HFFc6 (cell line): ENCODE measurements at places on chromosomes 7 and 10.

DNA sequence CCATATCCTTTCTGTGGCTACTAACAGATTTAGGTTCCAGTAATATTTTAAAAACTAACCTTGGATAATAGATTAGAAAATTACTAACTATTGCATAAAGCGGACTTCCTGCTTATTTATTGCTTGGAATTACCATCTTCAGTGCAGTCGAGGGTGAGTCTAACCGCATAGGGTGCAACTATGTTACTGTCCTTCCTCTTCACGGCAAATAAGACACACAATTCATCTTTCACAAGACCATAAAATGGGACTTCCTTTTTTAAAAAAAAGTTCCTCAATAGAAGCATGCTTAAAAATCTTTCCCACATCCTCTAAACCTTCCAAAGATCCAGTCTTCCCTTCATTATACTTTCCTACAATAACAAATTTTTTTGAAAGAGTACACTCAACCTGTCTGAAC is 2.1 kb downstream of the SLC25A40 start:
- no peak for DNase-seq

DNA sequence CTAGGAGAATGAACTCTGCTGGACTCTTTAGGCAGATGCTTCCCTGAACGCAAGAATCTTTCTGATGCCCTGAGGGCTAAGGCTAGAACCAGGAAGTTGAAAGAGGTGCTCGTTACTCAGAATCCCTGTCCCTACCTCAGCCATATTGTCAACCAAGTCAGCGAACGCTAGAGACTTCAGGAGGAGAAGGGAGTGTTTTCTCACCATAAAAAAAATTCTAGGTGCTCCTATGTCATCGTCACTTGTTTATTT is 359.4 kb downstream of the PRPF18 start:
- DNase-seq = peak; percentile 21

DNA sequence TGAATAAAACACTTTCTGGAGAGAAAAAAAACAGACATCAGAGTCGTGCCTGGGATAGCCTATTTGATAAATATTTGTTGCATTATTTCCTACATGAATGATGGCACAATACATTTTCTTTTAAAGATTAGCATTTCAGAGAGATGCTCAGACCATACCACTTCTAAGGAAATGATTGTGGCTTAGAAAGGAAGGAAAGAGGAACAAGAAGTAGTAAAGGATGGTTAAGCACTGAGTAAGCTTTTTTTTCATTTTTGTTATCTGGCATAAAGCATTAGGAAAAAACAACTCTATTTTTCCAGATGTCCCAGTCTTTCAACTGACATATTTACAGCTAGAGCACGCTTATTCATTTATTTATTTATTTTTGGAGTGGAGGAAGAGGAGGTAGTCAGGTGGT is 258.8 kb upstream of the TEX47 start:
- no peak for DNase-seq

DNA sequence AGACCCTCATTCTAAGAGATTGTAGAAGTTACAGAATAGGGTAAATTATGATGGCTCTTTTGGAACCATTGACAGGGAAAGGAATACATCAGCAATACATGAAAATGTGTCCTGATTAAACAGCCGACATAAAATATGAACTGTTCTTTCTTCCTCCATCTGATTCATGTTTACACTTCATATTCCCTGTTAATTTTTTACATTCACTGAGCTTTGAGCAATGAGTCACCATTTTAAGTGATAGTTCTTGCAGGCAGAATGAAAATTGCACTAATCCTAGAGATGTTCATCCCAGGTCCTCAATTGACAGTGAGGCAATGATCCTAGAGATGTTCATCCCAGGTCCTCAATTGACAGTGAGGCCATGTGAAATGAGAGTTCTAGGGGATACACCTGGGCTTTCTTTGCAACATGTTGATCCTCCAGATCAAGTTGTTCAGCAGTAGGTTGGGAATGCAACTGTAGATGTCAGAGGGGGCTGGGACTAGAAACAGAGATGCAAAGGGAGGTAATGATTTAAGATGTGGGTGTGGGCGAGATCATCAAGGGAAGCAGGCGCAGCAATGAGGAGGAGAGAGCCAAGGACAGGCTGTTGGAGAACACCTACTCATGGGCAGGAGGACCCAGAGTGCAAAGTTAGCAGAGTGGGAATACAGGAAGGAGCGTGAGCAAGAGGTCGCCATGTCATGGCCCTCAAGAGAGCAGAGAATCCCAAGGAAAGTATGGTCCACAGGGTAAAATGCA is 138.7 kb downstream of the ZNF365 start:
- no peak for DNase-seq

DNA sequence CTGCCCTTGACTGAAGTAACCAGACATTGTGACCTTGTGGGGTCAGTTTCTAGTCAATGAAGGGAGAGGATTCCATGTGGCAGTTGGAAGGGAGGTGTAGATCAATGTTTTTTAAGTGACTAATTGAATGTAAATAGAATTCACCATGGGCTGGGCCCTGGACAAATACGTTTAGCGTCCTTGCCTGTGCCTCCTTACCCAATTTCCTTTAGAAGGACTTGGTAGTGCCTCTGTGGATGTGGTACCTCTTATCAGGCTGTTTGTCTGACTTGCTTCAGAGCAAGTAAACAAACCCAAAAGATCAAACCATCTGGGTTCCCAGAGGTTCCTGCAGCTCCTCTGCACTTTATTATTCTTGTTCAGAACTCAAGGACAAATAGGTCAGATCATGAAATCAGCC is 4.3 kb upstream of the KAT6B start:
- DNase-seq = no peak

GRCh38 chr10:102375250-102375649 is 20.3 kb upstream of the NFKB2 start:
- no peak for DNase-seq

DNA sequence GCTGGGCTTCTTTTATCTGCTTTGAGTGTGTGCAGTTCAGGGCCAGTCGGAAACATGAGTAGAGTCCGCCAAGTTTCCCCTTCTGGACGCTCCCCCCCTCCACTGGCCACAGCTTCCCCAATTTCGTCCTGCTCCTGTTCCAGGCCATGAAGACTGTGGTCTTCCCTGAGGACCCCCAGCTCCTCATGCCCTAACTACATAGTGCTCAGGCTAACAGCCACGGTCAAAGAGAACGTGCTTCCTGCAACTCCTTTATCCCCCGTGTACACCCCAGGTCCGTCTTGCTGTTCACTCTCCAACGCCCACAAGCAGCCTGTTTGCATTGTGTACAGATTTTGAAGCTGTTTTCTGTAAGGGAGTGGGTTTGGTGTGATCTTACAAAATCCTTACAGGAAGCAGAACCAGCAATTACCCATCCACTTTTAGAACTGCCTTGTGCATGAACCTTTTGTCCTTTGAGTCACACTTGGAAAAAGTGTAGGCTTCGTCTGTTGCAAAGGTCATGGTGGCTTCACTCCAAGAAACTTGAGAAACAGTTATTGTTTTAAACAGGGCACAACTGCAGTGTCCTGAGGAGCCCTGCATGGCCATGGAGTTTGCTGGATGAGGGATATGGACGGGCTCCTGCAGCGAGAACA is 77.0 kb upstream of the FAM20C start:
- no peak for DNase-seq

DNA sequence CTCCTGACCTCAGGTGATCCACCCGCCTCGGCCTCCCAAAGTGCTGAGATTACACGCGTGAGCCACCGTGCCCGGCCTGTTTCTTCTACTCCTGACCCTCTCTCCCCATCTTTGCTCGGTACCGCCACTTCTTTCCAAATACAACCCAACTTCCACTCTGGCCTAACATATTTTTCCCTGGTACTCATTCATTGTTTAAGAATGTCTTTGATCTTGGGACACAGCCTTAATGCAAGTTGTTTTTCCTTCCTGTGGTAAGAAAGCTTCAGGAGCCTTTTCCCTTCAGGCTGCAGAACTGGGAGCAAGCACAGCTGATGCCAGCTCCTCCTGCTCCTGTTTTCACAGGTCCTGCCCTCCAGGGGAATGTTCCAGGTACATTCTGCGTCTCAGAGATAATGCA is 13.7 kb downstream of the CALML3 start:
- DNase-seq = peak; percentile 60

DNA sequence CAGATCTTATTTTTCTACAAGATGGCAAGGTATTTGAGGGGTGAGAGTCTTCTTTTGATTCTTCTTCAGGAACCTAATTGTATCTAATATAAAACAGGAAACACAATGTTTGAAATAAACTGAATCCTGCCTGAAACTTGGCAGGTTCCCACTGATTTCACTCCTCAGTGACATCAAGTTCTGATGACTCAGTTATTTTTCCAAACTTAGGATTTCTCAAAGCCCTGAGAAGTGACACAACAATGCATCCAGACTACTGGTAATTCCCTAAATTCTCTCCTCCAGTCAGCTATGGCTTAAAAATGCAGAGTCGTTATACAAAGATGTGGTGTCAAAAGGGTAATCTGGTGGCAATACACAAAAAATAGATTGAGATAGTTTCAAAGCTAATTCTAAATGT is 80.9 kb downstream of the ABLIM1 start:
- DNase-seq = peak; percentile 66

DNA sequence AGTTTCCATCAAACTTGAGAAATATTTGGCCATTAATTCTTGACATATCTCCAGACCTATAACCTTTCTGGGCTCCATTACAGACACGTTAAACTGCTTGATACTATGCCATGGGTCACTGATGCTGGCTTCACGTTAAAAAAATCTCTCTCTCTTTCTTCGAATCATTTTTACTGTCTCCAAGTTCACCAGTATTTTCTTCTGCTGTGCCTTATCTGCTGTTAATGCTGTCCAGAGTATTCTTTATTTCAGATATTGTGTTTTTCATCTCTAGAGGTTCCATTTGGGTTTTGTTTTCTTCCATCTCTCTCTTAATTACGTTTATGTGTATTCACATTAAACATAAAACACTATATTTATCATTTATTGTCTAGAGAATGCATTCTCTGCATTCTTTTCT is 12.8 kb upstream of the PRPF18 start:
- no peak for DNase-seq

DNA sequence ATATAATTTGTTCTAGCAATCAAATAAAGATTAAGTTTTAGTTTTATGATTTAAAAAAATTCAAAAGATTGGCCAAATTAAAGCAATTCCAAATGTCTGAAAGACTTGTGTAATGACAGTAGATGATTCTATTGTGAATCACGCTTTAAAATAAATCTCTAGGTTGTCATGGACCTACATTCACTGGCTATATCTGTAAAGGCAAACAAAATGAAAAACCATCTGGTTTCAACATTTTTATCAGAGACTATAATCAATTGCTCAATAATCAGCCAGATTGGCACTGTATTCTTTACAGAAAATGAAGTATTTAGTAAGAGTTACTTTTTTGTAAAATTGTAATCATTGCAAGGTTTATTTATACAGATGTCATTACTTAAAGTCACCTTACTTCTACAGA is 60.7 kb downstream of the DGKB start:
- DNase-seq = peak; percentile 34

DNA sequence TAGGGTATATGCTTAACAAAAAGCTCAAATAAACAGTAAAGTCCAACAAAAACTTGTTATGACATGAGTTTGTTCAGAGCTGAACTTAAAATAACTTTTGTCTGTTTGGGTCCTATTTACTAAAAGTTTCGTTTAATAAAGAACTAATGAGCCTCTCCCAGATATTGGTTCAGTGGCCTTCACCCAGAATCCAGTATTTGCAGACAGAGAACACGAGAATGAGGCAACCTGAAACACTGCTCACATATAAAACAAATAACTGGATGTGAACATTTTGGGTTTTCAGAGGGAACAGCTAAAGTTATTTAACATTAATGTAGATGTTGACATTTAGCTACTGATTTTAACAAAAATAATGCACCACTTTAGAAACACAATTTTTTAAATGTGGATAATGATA is 98.3 kb downstream of the RNF133 start:
- DNase-seq = no peak

- no peak for DNase-seq
These were observed 10.4 kb upstream of the SP8 start for GRCh38 chr7:20797042-20797461.

DNA sequence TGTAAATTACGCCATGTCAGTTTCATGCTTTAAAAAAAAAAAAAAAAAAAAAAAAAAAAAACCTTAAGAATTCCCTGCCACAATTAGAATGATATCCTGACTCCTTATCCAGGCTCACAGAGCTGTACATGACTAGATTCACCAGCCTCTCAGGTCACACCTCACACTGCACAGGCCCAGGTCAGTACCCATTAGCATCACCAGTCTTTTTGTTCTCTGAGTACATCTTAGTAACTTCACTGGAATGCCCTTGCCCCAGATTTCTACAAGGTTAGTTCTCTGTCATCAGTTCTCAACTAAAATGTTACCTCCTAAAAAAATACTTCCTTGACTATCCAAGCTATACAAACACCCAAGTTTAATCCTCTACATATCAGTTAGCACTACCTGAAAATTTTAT is 211.0 kb downstream of the LRRN3 start:
- peak; percentile 37 for DNase-seq

DNA sequence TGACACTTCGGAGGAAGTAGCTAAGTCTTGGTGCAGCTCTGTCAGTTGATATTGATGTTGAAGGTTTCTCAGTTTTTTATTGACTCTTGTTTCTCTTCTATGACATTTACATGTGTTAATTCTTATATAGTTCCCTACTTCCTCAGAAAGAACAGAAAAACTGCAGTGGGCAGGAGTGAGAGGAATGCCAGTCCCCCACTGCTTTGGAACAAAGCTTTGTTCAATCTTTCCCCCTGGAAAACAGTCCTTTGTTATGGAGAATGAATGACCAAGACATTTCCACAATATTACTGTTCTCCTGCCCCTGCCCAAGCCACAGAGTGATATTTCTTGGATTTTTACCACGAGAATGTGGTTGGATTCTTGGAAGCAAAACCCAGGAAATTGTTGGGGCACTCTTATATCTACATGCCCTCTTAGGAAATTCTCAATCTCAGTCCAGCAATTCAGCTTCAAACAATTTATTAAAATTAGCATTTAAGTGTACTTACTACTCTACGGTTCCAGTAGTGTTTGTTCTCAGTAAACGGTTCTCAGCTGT is 258.0 kb upstream of the KCND2 start:
- no peak for DNase-seq

DNA sequence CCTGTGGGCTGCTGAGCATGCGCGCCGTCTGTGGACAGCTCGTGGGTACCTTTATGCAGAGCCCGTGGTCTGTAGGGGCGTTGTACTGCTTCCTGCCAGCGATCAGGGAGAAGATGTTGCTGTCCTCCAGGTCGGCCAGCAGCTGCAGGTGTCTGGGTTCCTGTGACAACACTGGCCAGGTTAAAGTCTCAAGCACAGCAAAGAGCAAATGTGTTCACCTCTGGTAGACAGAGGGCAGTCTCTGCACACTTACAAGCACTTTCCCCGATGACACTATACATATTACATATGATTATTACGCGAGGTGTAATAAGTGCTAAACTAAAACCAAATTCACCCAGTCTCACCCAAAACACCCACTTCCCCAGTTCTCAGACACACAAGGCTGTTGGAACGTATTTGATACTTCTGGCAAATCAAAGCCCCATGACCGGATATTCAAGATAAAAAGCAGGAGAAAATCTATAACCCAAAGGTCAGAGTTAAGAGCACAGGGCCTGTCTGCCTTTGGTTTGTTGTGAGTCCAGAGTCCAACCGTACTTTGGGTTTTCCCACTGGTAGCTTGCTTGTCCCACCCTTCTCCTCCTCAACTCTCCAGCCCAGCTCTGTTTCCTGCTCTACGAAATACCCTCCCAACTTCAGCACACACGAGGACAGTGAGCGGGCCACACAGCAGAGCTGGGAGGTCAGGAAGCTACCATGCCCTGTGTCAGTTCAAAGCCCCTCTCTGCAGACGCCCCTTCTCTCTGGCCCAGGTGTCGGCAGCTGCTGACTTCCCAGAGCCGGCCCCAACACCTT is 49.7 kb upstream of the DDC start:
- no peak for DNase-seq
